ENCODE measurements at places on chromosomes 3 and 15. TPM values are rescaled to one million over a fixed set of nuclear protein-coding genes. Genes with fewer than 3 reads are reported as not detected.
A peak's percentile ranks its signal among the peaks of the same experiment; 100 is the strongest.

DNA sequence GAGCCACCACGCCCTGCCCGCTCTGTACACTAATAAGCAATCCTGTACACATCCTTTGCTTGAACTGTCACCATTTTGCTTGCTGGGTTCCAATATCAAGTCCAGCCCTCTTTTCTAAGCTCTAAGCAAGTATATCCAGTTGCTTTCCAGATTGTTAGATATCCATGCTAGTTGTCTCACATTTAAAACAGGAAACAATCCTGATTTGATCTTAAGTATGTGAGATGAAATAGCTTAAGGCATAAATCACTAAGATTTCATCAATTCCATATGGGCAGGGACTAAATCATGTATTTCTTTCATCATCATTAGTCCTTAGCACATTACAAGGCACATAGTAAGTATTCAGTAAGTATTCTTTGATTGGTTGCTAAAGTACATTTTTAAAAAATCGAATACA lies 16.2 kb downstream of the ATP11B start:
- DNase-seq: no peak

DNA sequence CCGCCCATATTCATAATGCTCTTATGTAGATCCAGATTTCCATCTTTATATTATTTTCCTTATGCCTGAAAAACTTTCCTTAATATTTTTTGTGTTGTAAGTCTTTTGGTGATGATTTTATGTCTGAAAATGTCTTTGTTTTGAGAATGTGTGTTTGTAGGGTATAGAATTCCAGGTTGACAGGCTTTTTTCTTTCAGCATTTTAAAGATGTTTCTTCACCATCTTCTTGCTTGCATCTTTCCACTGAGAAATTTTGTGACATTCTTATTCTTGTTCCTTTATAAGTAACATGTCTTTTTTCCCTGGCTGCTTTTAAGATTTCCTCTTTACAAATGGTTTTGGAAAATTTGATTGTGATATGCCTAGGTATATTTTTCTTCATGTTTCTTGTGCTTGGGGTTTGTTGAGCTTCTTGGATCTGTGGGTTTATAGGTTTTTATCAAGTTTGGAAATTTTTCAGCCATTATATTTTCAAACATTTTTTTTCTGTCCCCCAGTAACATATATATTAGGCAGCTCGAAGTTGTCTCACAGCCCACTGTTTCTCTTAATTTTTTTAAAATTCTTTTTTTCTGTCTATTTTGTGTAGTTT lies 27.1 kb upstream of the SLC22A13 start:
- no peak for DNase-seq

DNA sequence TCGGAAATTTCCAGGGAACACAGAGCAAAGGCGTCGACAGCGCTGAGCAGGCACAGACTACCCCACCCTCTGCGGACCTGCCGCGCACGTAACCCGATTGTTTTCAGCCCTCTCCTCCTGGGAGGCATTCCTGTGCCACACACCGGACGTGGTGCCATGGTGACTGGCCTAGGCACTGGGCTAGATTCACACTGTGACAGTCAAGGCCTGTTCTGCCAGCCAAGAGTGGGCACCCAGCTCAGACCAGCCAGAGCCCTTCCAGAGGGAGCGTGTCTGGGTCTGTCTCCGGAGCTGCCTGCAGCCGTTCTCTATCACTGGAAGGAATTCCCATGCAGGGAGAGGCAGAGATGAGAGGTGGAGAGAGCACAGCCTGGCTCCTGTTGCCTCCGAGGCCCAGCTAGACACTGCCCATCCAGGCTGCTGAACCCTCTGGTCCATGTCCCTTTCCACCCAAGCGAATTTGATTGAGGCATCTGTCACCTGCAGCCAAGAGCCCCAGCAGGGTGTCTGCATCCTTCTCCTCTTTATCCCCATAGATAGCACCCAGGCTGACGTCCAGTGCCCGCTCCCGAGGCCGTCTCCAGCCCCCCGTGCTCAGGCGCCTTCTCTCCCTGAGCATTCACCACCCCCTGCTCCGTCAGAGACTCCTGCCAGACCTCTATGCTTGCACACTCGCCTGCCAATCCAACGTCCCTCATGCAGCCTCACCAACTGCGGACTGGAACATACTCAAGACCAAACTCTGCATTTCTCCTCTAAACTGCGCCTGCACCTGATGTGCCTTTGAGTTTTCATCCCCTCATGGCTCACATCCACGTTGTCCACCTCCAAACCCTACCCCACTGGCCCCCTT lies 267.5 kb downstream of the OCA2 start:
- no peak for DNase-seq

DNA sequence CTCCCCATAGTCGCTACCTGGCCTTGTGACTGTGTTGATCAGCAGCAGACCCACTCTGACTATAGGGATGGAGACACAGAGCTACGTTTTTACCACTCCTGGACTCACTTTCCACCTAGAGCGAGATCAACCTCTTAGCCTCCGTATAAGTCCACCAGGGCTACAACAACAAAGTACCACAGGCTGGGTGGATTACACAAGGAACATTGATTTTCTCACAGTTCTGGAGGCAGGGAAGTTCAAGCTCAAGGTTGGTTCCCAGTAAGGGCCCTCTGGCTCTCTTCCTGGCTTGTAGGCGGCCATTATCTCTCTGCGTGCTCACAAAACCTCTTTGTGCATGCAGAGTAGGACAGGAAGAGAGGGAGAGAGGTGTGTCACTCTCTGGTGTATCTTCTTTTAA lies 330.4 kb upstream of the PROK2 start:
- no peak for DNase-seq

GRCh38 chr15:70995383-70995970 lies 102.9 kb downstream of the LRRC49 start:
- DNase-seq: no peak

DNA sequence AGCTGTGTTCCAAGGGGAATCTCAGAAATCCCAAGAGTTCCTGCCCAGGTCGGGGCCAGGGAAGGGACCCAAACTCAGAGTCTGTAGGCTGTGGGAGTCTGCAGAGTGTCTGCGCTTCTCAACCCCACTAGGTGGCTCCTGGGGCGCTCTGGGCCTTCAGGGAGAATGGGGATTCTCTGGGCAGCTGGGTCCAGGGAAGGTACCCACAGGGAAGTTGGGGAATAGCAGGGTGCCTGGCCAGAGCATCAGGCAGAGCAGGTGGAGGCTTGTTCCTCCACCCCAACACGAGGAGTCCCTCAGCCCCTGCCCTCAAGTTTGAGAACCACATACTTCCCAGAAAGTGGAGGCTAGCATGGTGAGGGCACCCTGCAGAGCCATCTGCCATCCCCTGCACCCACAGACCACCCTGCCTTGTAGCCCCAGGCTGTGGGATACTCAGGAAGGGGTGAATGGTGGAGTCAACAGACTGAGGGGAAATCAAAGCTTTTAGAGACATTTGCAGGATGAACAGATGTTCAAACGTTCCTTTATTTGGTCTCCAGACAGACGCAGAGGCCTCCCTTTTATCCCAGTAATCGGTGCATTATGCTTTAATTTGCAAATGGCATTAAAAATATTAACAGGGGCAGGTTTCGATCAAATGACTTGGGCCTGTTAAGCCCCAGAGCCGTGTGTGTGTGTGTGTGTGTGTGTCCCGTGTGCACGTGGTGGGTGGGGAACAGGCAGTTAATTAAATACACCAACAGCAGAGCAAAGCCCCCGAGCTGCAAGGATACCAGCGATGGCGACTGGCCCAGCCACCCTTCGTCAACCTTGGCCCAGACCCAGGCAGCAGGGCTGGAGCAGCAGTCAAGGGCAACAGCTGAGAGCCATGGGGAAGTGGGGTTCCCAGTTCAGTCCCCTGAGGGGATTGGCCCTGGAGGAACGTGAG lies 57.7 kb downstream of the DNAJB8 start:
- DNase-seq: no peak

DNA sequence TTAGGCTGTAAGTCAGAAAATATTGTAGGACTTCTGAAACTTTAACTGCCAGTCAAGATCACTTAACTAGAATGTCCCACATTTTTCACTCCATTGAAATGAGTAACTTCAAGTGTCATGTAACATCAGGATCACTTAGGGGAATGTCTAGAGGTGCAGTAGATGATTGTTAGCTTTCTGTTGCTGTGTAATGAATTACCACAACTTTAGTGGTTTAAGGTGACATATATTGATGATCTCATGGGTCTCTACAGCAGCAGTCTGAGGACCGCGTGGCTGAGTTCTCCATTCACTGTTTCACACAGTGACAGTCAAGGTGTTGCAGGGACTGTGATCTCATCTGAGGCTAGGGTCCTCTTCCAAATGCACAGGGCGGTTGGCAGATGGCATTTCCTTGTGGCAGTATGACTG lies 82.7 kb downstream of the SLC25A26 start:
- no peak for DNase-seq

DNA sequence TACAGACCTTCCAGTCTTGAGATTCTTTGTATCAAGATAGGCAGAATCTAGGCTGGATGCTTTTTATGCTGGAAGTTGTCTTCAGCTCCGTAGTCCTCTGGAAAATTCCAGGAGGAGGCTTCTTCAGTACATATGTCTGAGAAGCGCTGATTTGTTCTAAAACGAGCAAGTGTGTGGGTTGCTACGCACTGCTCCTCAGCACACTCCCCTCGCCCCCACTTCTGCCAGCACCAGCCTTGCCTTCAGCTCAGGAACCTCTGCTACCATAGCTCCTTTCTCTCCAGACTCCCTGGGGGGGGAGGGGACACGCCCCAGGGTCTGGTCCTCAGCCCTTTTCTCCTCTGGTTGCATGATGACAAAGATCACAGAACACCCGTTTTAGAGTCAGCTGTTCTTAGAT lies 75.5 kb upstream of the TRA2B start:
- no peak for DNase-seq

- no peak for DNase-seq
Measured at GRCh38 chr15:73894133-73894814, 20.9 kb downstream of the TBC1D21 start.

- no peak for DNase-seq
Measured at GRCh38 chr3:34396956-34397355, 598.5 kb downstream of the PDCD6IP start.

GRCh38 chr15:49830391-49830790 lies 209.5 kb downstream of the DTWD1 start:
- DNase-seq: no peak

DNA sequence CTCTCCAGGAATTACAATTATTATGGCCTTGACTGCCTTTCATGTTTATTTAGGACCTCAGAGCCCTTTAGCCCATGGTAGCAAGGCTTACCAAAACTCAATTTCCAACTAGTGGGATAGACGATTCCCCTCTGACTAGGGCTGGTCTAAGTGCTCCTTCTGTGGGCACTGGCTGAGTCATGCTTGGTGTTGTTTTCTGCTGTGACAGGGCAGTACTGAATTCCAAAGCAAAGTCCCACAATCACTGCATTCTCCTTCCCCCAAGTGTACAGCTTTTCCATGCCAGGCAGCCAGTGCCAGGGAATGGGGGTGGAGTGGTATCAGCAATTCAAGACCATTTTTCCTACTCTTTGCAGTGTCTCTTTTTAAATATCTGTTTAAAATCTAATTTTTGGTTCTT lies 509.0 kb upstream of the NECTIN3 start:
- DNase-seq: no peak

- peak; percentile 5 for DNase-seq
Measured at GRCh38 chr15:77563623-77564156, 69.0 kb downstream of the LINGO1 start.

DNA sequence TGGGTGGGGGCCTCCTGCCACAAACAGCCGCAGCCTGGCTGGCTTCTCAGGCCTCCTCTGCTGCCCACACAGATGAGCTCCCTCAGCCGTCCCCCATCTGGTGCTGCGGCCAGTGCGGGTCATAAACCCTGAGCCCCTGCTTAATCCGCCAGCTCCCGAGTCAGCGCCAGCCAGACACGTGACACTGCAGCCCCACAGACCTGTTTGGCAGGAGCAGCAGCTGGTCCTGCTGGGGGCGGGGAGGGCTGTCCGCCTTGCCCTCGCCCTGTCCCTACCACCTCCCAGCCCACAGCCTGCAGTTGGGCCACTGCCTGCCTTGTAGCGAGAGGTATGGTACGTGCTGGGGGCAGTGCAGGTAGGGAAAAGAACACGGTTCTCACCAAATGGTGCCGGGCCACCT lies 86.2 kb downstream of the IQSEC1 start:
- DNase-seq: peak; percentile 57

- DNase-seq: no peak
Measured at GRCh38 chr3:62768896-62769295, 106.3 kb downstream of the CADPS start.

DNA sequence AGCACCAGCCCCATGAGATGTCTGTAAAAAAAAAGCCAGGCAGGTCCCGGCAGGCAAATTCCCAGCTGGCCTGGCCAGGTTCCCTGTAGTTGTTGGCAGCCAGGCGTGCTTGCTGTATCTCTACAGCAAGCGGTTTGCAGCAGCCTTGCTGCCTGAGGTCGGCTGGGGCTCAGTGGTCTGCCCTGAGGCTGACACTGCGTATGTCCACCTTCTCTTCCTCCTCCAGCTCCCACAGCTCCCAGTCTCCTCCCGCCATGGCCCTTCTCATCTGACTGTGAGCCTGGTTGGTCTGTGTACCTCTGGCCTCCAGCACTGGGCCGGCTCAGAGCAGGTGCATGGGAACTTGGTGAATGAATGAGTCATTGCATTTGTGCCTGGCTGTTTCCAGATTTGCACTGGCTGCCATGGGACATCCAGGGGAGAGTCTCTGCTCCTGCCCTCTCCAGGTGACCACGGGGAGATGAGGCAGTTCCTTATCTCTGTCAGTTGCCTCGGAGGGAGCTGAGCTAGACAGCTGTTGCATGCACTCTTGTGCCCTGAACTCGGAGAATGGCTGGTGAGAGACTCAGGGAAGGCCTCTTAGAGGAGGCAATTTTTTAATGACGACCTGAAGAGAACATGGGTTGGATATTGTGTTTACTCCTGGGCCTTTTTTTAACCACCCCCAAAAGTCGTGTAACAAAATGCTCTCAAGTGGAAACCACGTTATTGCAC lies 43.0 kb downstream of the SPSB4 start:
- DNase-seq: peak; percentile 69

GRCh38 chr3:171168086-171168485 lies 141.6 kb upstream of the SLC2A2 start:
- no peak for DNase-seq

- DNase-seq: no peak
Measured at GRCh38 chr3:169818316-169818715, 5.6 kb upstream of the LRRC34 start.

- DNase-seq: no peak
Measured at GRCh38 chr15:86355361-86355760, 275.7 kb downstream of the AGBL1 start.

DNA sequence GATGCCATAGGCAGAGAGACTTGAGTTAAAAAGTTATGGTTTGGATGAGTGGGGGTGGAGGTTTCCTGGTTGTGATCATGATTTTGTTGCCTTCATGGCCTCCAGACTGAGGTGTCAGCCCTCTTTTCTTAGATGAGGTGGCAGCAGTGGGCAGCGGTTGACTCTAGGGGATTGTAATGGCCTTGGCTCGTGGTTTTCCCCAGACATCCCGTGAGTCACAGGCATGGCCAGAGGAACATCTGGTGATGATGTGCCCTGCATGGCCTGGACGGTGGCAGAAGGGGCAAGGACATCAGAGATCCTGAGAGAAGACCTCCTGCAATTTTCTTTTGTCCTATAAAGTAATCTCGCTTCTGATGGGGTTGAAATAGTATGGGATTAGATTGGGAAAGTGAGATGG lies 12.4 kb downstream of the RETNLB start:
- DNase-seq: no peak

GRCh38 chr3:160869825-160870224 lies 113.8 kb downstream of the PPM1L start:
- no peak for DNase-seq

The NMNAT3 gene
- 19.2 TPM for total RNA-seq

The TJP1 gene
- total RNA-seq: 131 TPM

The DCLK3 gene
- total RNA-seq: 0.03 TPM

The IGDCC3 gene
- total RNA-seq: 0.14 TPM

The GHRL gene
- total RNA-seq: not detected

The GXYLT2 gene
- total RNA-seq: 39.3 TPM

The TLR9 gene
- 0.24 TPM for total RNA-seq

The GP9 gene
- not detected for total RNA-seq

The SLC12A8 gene
- total RNA-seq: 1.1 TPM

The ADPRH gene
- total RNA-seq: 10.4 TPM
